Fibroblast of mammary gland (primary cell): ENCODE measurements at places on chromosomes 7 and 10.

GRCh38 chr7:48091506-48092433 is 2.7 kb downstream of the UPP1 start:
- DNase-seq, result peak; percentile 57

DNA sequence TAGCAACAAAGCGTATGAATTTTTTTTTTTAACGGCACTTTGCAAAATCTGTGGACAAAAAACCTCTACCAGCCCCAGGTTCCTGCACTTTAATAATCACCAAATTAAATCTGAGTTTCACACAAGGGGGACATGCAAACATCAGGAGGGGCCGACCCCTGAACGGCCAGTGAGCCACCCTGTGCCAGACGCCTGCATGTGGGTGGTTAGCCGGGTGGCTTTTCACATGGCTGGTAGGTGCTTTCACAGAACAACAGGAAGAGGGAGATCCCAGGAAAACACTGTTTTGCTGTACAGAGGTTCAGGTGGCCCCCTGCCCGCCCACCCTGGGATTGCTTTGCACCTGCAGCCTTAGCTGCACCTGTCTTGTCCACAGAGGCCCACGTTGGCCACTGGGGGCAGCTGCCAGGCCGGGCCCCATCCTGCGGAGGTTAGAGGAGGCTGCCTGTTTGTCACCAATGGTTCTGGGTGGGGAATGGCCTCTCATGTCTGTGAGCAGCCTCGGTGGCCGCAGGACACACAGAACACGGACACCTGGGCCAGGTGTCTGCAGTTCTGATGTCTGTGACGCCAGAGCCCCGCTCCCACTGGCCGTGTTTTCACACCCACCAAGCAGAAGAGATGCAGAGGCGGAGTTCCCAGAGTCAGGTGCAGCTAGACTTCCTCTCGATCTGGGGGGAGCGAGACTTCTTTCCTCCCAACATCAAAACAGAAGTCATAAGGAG is 107.7 kb downstream of the FAM53B start:
- no peak for DNase-seq

- no peak for DNase-seq
Measured at GRCh38 chr10:112536663-112537062, 89.6 kb downstream of the VTI1A start.

DNA sequence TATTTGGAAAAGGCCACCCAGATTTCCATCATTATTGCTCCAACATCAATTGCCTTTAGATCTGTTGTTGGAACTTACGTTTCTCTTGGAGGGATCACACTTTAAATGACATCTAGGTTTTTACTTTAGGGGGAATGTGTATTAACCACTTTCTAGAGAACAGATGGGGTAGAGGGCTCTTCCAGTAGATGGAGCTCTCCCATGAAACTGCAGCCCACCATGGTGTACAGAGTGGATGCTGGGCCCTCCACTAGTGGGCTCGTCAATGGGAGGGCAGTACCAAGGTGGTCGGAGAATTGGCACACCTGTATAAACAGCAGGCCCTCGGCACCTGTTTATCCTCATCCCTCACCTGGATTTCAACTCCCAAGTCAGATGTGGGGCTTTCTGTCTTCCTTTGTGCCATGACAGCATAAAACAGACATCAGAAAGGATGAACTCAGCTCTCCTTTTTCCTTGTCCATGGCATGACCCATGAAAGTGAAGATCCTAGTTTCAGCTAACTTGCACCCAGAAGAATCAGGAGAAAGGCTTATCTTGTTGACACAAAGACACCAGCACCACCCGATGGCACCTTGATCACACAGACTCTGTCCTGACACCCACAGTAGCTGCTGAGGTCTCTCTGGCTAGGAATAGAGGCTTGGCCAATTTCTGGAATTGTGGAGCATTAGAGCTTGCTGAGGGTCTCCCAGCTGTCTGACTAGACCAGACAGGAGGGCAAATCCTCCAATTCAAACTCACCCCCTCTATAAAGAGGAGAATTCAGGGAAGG is 150.5 kb downstream of the CYP26A1 start:
- peak; percentile 9 for DNase-seq

DNA sequence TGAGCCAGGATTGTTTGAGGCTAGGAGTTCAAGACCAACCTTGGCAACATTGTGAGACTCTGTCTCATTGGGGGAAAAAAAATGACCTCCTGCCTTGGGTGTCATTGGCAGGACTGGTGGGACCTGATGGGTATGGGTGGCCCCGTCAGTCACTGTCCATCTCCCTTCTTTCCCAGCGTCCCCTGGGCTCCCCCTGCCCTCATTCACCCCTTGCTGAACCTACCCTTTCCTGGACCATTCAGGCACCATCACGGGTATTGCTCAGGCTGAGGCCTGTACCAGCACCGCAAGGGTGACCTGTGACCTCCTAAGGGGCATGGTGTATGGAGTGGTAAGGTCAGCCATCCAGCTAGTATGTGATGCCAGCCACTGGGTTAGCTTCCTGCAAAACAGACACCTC is 19.4 kb downstream of the ASL start:
- no peak for DNase-seq

- peak; percentile 81 for DNase-seq
Measured at GRCh38 chr7:117119192-117119924, 166.1 kb downstream of the ST7 start.

GRCh38 chr7:126689037-126689436 is 563.7 kb downstream of the GRM8 start:
- DNase-seq, result no peak

DNA sequence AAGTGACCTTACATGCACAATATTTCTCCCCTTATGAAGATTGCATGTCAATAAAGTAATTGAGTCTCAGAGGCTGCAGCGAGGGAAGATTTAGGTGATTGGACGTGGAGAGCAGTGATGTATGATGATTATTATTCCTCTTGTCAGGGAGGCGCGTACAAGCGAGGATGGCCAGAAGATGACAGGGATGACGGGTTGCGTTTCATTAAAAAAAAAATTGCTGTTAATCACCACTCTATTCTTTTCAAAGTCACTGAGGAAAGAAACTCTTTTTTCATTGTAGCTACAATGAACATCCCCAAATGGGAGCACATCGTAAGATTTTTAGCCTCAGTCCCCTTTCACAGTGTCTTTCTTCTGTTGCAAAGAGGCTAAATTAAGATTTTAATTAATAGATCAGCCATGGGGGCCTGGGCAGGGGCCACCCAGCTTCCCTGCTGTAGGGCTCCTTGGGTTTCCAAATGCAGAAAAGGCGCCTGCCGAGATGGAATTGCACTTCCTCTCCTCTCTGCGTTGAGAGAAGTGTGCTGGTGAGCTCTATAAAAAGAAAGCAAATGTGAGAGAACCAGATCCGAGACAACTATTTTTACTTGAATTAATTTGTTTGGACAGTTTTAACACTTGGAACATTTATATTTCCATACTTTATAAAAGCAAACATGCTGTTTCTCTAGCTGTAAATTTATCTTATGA is 998.1 kb downstream of the LRMDA start:
- no peak for DNase-seq

DNA sequence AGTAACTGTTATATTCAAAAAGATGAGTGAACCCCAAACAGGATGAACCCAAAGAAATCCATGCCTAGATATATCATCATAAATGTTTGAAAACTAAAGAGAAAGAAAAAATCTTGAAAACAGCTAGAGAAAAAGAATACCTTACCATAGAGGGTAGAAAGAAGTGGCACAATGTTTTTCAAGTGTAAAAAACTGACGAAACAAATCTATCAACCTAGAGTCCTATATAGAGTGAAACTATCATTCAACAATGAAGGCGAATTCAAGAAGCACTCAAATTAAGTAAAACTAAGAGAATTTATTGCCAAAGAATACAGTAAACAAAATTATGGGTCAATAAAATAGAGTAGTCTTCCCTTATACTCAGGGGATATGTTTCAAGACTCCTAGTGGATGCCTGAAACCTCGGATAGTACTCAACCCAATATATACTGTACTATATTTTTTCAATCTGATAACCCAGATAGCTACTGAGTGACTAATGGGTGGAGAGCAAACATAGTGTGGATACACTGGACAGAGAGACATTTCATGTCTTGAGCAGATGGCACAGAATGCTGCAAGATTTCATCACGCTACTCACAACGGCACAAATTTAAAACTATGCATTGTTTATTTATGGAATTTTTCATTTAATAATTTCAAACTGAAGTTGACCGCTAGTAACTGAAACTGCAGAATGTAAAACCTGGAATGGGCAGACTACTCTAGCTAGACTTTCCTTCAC is 52.6 kb upstream of the TMEM106B start:
- DNase-seq, result no peak

DNA sequence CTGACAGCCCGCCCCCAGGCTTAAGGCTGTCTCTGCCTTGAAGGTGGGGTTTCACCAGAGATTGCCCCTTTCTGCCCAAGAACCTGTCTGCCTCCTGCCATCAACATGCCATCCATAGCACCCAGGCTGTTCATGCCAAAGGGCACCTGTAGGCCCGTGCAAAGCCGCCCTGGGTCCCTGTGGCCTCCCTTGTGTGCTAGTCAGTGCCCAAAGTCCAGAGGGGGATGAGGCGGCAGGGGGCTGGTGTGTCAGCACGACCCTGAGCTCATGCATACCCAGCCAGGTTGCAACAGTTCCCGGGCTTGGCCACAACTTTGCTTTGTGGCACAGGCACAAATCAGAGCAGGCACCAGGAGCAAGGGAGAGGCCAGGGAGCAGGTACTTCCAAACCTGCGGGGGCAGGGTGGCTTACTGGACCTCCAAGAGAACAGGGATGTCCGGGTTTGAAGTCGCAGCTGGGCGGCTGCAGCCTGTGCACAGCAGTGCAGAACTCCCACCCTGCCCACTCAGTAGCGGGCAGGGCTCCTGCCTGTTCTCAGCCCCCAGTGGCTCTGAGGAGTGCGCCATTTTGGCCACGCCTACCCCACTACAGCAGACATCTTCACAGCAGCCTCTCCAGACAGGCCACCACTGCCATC is 671.1 kb upstream of the GRM3 start:
- DNase-seq, result no peak

DNA sequence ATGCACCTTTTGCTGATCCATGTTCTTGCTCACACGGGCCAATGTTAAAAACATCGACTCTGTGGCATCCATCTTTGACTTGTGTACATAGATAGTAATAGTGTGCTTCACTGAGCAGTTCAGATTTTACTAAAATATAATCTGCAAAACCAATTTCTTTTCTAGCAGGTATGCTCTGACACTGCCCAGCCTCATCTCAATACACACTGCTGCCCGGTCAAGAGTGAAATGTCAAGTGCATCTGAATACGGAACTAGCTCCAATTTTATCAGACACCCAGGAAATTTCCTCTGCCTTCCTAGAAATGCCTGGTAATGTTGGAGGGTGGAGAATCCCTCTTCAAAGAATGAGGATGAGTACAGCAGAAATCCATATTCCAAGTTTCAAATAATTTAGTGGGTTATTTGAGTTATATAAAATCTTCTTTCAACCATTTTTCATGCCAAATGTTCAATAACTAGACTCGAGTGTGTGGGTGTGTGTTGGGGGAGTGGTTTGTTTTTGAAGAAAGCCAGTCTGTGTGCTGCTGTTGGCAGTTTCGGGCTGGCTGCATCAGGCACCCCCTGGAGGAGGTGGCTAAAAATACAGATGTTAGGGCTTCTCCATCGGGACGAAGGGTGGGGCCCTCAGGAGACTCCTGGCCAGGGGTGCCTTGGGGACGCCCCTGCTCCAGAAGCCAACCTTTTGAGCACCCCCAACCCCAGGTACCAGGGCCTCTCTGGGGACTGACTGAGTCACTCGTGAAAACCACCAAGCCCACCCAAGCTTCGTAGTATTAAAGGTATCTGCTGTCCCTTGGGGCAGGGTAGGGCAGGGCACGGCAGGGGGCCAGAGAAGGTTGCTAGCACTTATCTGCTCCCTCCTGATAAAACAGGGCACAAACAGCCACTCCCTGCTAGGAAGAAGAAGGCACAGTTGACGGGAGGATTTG is 15.4 kb downstream of the CTBP2 start:
- peak; percentile 72 for DNase-seq
